ENCODE measurements at places on chromosomes 4 and X.

DNA sequence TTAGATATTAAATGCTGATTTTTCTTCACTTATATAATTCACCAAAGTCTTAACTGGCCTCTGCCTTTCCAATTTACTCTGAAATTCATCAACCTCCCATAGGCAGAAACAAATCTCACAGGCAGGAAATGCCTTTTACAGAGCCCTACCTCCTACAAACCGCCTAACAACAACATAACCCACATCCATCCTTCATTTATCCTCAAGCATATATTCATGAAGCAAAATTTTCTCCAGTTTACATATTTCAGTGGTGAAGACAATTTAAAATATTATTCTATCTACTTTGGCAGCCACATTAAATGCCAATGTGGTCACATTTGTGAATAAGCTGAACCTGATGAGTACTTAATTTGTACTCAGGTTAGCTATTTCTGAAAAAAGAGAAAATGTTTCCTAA is 30.3 kb downstream of the SEPSECS start:
- DNase-seq: no peak

DNA sequence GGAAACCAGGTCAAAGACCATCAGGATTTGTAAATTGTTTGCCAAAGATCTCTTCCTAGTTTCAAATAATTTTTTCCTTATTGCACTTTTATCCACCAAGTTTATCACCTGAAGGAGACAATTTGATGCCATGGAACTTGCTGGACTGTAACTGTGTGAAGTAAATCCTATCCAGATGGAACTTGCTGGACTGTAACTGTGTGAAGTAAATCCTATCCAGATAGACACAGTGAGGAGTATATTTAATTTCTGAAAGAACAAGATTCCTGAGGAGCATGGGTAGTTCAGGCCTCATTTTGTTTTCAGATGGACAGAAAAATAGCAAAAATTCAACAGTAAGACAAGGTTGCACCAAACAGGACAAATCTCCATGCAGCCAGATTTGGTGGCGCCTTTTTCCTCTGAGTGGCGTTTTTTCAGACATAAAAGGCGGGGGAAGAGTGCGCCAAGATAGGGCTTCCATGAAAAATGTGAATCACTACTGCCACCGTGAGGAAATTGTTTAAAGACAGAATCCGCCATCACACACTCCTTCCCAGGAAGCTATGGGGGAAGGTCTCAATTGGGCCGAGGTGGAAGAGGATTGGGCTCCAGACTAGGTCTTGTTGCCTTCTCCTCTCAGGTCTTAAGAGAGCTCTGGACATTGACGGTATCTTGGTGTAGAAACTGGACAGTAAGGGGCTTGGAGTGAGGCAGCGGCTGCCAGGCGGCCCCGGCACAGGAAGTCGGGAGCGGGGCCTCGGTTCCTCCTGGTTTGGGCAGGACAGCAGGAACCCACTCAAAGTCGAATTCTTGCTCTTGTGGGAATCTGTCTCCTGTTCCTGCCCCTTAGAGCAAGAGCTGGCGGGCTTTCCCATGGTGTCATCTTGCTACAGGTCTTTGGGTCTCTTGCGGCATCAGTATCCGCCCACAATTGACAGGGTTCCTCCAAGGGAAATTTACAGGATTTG is 234.7 kb downstream of the OR13H1 start:
- no peak for DNase-seq

- DNase-seq: peak; percentile 65
These were observed 745 bp downstream of the SLC39A8 start for GRCh38 chr4:102344520-102344953.

- no peak for DNase-seq
These were observed 1.0 kb downstream of the AGA start for GRCh38 chr4:177441061-177441802.

GRCh38 chrX:103831342-103831802 is 685 bp downstream of the RAB9B start:
- DNase-seq: no peak

- DNase-seq: no peak
These were observed 212.9 kb downstream of the CBR4 start for GRCh38 chr4:168797194-168797593.

GRCh38 chr4:53702334-53703266 is 111.3 kb upstream of the LNX1 start:
- peak; percentile 63 for DNase-seq

Measured in RWPE2 (cell line).